ENCODE measurements at places on chromosomes 6 and 20. TPM values are rescaled to one million over a fixed set of nuclear protein-coding genes. Genes with fewer than 3 reads are reported as not detected.

GRCh38 chr20:15840636-15841301 lies 732.5 kb downstream of the KIF16B start:
- H3K27me3 ChIP-seq, result no peaks in the 10 kb centered on the region
- H3K36me3 ChIP-seq, result no peaks in the 10 kb centered on the region
- no peak overlapping the region for H3K27ac ChIP-seq
- no peak overlapping the region for H3K4me3 ChIP-seq
- DNase-seq, result no peak
- H3K4me1 ChIP-seq, result no peaks in the 10 kb centered on the region

DNA sequence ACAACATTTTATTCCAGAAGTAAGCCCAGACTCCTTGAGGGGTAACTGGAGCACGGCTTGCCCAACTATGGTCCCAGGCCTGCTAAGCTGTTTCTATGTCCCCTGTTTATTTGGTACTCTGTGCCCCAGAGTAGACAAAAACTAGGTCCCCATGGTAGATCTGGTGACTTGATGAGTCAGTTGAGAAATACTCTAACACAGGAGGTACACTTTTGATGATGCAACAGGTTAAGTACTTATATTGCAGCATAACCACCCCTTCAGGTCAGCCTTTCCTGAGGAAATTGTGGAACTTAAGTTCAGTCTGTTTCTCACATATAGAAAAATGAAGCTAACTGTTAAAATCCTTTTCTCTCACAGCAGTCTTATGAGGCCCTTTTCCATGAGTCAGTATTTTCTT lies 19.6 kb downstream of the TTPAL start:
- H3K4me1 ChIP-seq, result peaks cover 50% of the 10 kb centered on the region
- peak overlapping the region; percentile 85 for H3K27ac ChIP-seq
- peaks cover 54% of the 10 kb centered on the region for H3K36me3 ChIP-seq
- no peaks in the 10 kb centered on the region for H3K27me3 ChIP-seq

DNA sequence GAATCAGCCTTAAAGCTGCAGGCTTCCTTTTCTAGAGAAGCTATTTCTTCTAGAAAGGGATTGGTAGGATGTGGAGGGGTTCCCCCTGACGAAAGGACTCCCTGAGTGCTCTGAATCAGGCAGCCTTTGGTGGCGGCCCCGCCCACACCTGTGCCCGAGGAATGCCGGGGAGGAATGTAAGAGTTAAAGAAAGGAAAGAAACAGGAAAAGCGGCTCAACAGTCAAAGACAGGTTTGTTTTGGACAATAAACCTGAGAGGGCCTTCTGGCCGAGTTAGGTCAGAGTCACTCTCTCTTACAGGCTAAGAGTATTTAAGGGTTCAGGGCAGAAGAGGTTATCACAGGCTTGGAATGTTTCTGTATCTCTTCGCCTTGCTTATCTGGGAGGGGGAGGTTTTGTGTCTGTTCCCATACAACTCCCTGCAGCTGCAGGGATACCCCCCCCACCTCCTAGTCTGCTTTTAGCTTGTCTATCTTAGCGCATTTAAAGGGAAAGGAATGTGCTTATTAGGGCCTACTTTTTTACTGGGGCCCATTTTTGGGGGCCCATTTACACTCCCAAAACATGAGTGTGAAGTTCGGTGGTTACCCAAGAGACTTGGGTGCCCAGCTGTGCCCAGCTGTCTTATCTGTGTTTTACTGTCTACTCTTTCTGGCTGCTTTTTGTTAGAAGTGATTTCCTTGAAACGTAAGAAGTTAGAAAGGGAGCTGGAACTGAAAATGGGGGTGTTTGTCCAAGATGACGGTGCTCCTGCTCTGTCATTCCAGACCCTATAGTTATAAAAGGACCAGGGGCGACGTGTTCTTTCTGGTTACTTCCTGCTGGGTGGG lies 32.8 kb downstream of the DYNLT1 start:
- no peak for DNase-seq
- no peak overlapping the region for H3K4me3 ChIP-seq
- H3K27me3 ChIP-seq, result no peaks in the 10 kb centered on the region
- H3K4me1 ChIP-seq, result no peaks in the 10 kb centered on the region
- H3K36me3 ChIP-seq, result peaks cover 67% of the 10 kb centered on the region

GRCh38 chr6:149898966-149899365 lies 1.1 kb upstream of the RAET1E start:
- H3K4me3 ChIP-seq, result no peak overlapping the region
- H3K36me3 ChIP-seq, result no peaks in the 10 kb centered on the region
- peaks cover 12% of the 10 kb centered on the region for H3K4me1 ChIP-seq
- DNase-seq, result no peak
- peaks cover 1% of the 10 kb centered on the region for H3K27me3 ChIP-seq

- no peaks in the 10 kb centered on the region for H3K4me1 ChIP-seq
- H3K4me3 ChIP-seq, result no peak overlapping the region
- no peak for DNase-seq
- H3K27ac ChIP-seq, result no peak overlapping the region
Observed at GRCh38 chr20:40081653-40082052, 607.4 kb downstream of the MAFB start.

DNA sequence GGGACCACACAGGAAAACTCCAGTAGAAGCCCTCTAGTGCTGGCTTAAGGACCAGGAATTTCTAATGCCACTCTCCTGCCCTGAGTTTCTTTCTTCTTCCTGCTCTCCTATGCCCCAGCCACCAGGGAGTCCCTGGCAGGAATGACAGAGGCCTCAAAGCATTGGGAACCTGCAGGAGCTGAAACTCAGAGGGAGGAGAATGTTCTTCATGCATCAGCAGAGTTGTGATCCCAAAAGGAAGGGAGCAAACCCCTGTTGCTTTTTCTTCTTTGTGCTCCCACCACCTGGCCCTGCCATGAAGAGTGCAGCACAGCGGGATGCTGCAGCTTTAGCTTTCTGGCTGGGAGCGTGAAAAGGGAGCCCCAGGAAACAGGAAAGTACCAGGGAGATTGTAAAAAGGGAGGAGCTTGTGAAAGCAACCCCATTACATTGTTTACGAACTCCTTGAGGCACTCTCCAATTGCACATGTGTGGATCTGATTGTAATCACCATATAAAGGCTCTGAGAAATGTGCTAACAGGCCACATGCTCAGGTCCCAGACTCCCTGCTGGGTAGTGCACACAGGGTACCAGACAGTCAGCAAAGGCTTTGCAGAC lies 34.7 kb upstream of the FKBP1A start:
- no peak for DNase-seq
- H3K4me1 ChIP-seq, result peaks cover 9% of the 10 kb centered on the region
- no peak overlapping the region for H3K4me3 ChIP-seq
- peaks cover 5% of the 10 kb centered on the region for H3K27me3 ChIP-seq

PNPLA1 gene
- not detected for total RNA-seq

VNN1 gene
- not detected for total RNA-seq

PARD6B gene
- 6.6 TPM for total RNA-seq

BANF2 gene
- not detected for total RNA-seq

Measured in activated CD8-positive, alpha-beta T cell treated with anti-CD3 and anti-CD28 coated beads for 36 hours (primary cell).